ENCODE measurements at places on chromosomes 7 and 10.
A peak's percentile ranks its signal among the peaks of the same experiment; 100 is the strongest.

GRCh38 chr7:137890449-137890921 lies 43.7 kb upstream of the DGKI start:
- DNase-seq, result no peak

DNA sequence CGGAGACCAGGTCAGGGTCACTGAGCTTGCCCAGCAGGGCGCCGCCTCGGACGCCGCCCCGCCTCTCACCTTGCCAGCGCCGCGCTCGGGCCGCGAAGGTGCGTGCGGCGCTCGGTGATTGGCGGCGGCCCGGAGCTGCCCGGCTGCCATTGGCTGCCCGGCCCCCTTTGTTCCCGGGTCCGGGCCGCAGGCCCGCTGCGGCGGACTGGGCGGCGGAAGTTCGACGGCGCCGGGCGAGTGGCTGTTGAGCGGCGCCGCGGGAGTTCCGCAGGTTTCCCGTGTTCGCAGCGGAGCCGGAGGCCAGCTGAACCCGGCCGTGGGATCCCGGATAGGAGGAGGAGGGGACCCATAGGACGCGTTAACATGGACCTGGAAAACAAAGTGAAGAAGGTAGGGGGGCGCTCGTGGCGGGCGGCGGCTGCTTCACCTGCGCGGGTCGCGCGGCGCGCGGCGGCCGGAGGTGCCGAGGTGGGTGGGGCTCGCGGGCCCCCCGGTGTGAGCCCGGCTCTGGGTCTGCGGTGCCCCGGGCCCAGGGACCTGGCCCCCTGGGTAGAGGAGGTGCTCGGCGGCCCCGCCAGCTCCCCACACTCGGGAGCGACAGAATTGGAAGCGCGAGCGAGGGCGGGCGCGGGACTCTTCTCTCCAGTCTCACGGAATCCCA lies at the start of gene TES:
TES (plus strand) TSS at position 195 of the 661 bp plus-strand sequence; CDS start at position 364, 169 bp downstream.
- DNase-seq, result peak; percentile 73

GRCh38 chr7:38671911-38672905 lies 41.0 kb upstream of the AMPH start:
- peak; percentile 44 for DNase-seq

- DNase-seq, result no peak
Measured at GRCh38 chr7:44127161-44127560, 3.8 kb upstream of the POLD2 start.

GRCh38 chr7:1925973-1926907 lies 256.2 kb downstream of the ELFN1 start:
- peak; percentile 44 for DNase-seq

DNA sequence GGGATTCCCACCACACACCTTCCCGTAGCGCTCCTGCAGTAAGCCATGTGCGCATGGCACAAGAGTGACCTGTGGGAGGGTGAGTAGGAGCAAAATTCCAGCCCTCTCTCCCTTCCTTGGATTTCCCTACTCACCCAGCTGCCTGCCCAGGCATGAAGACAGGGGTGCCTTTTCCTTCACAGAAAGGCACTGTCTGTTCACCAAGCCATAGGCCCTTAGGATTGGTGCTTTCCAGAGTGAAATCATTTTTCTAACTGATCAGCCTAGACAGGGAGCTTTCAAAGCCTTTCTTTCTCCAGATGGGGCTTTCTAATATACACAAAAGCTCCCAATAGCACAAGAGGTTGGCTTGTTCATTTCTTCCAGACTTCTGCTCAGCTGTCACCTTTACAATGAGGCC lies 79.7 kb downstream of the CTTNBP2 start:
- DNase-seq, result no peak

- no peak for DNase-seq
Measured at GRCh38 chr10:20993389-20993788, 96.3 kb upstream of the NEBL start.

DNA sequence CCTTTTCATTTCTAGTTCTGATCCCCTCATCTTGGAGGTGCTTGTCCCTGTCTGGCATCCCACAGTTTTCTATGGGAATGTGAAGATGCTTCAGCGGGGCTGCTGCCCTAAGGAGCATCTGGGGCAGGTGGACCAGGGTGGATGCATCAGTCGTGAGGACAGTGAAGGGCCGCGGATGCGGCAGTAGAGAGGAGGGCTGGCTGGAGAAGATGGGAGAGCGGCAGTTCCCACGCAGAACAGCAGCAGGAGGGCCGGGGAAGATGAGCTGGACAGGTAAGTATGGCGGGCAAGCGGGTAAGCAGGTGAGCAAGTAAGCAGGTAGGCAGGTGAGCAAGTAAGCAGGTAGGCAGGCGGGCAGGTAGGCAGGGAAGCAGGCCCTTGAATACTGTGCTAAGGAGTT lies 48.9 kb downstream of the ASB13 start:
- no peak for DNase-seq

GRCh38 chr10:12701696-12702095 lies 299.8 kb downstream of the CCDC3 start:
- DNase-seq, result no peak

- no peak for DNase-seq
Measured at GRCh38 chr10:97140902-97141745, 44.6 kb downstream of the SLIT1 start.

GRCh38 chr10:70053218-70053840 lies 683 bp downstream of the MACROH2A2 start:
- no peak for DNase-seq

DNA sequence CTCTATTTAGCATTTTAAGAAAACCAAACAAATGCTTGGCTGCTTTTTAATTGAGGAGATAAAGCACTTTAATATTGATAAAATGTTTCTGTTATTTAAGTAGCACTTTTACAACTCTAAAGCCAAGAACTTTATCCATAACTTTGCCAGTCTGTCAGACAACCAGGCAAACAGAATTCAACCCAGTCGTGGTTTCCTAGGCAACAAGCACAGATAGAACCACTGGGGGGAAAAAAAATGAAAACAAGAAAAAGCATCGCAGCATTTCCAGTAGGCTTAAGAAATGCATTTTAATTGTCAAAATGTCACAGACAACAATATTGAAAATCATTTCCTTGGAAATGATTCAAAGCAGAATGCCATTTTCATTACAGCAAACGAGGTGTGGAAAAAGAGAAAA lies 323.4 kb downstream of the PARD3 start:
- no peak for DNase-seq

GRCh38 chr10:132233501-132234085 lies 46.8 kb downstream of the DPYSL4 start:
- DNase-seq, result no peak

- DNase-seq, result no peak
Measured at GRCh38 chr7:142760071-142760642, 10.6 kb upstream of the PRSS2 start.

- DNase-seq, result no peak
Measured at GRCh38 chr10:4918236-4918635, 45.0 kb upstream of the AKR1C1 start.

GRCh38 chr10:107727767-107728317 lies 563.3 kb upstream of the SORCS1 start:
- no peak for DNase-seq

- no peak for DNase-seq
Measured at GRCh38 chr7:150947761-150948651, 30.1 kb downstream of the KCNH2 start.

- no peak for DNase-seq
Measured at GRCh38 chr7:115068220-115068619, 146.3 kb downstream of the MDFIC start.

DNA sequence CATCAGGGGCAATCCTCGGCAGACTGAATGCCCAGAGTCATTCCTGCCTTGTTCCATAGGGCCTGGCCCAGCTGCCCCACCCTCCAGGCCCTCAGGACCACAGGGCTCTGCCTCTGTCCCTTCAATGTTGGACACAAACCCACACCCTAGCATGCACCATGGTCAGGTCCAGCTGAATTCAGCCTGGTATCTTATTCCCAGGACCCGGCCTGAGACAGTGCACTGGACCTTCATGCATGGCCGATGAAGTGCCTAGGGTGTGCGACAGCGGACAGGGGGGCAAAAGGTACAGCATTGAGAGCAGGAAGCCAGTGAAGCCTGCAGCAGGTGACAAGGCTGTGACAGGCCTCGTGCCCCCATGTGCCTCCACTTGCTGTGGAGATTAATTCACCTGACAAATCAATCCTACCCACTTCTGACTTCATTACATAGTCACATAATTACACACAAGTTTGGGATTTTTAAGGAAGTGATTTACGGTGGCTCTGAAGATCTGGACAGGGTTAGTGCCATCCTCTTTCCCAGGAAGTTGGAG lies 261.9 kb downstream of the GRID1 start:
- no peak for DNase-seq

- DNase-seq, result no peak
Measured at GRCh38 chr7:109282726-109283125, 713.1 kb downstream of the DNAJB9 start.

DNA sequence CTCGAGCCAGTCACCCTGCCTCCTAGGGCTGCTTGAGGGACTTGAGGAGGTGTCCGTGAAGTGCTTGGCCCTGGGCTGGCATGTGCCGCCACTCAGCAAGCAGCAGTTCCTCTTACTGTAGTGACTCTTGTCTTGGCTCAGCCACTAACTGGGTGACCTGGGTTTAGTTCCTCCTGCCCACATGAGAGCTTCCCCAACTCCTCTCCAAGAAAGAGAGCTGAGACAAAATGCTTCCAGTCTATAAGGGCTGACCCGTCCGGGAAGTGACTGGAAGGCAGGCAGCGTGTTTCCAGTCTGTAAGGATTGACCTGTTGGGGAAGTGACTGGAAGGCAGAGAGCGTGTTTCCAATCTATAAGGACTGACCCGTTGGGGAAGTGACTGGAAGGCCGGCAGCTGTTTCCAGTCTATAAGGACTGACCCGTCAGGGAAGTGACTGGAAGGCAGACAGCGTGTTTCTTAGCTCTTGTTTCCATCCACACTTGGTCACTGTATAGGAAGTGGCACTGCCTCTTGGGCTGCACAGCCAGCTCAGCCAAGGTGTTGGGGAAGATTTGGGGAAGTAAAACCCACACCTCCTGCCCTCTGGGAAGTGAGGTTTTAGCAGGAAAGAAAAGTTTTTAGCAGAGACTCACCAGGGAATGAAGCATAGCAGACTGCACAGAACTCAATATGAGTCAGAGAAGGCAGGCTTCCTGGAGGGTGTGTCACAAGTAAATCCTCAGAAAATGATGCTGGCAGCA lies 53.3 kb upstream of the PPIF start:
- peak; percentile 66 for DNase-seq

DNA sequence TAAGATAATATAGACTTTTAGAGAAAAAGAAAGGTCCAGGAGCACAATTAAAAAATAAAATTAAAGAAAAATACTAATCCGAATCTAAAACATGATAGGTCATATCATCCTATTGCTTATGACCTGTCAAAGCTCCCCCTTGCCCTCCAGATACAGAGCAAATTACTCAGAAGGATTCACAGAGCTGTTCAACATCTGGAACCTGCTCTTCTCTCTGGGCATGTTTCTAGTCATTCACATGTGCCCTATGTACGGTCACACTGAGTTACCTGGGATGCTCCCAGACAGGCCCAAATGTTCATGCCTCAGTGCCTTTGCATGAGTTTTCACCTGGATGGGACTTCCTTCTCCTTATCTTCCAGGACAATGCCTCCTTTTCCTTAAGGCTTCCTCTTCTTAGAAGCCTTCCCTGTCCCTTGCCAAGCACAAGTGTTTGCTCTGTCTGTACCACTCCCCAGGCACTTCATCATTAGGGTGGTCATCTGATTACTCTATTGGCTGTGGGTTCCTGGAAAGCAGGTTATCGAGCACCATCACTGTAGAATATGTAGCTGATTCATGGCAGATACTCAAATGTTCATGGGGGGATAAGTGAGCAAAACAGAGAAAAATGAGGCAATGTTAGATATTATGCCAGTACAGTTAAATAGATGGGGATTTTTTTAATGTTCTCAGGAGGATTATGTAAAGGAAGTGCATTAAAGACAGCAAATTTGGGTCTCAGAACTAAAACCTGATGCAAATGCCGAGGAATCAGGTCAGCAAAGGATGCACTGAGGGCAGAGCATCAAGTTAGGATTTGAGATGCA lies 12.0 kb upstream of the AOAH start:
- no peak for DNase-seq

DNA sequence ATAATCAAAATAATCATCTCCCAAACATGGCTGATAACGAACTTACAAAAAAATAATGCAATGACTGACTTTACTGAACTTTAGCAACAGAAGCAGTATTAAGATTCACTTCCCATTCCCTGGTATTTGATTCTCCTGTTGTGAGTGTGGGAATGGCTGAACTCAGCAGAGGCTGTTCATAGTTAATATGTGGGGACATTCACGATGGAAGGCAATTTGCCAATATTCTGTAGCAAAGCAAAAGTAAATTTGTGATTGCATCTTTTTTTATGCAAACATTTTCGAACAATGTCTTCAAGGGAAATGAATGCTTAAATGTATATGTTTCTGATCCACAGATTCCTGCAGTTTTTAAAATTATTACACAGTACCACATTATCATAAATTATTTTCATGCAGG lies 431.7 kb upstream of the KLF6 start:
- DNase-seq, result no peak

GRCh38 chr7:2723138-2723850 lies 35.3 kb downstream of the AMZ1 start:
- DNase-seq, result no peak

GRCh38 chr10:70956029-70956759 lies 67.8 kb upstream of the PCBD1 start:
- no peak for DNase-seq

GRCh38 chr10:17831896-17832295 lies 22.7 kb downstream of the MRC1 start:
- no peak for DNase-seq

DNA sequence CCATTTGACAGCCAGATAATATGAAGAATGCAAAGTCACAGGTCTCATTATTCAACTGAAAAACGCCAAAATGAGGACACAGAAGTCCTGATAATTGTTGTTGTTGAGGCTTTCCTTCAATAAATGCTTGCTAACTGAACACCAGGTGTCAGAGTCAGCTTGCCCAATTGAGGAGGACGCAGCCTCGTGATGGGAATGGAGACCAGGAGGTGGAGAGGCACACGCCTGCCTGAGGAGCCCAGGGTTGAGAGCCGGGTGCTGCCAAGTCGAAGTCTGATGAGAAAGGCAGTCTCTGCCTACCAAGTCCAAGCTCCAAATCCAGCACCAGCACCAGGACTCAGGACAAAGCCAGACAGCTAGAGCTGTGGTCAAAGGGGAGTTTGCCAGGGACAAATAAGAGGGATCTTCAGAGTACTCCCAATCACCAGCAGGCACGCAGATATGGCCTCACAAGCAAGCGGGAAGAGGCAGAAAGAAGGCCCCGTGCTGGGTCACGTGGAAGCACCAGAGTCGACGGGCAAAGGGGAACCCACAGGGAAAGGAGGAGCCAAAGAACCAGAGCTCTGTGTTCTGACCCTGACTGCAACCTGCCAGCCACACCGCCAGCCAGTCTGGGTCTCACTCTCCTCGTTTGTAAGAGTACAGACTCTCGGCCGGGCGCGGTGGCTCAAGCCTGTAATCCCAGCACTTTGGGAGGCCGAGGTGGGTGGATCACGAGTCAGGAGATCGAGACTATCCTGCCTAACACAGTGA lies 47.6 kb downstream of the VOPP1 start:
- DNase-seq, result no peak

GRCh38 chr7:143239813-143240212 lies 18.0 kb downstream of the TAS2R40 start:
- no peak for DNase-seq

GRCh38 chr7:27221201-27221797 lies 21.3 kb upstream of the EVX1 start:
- no peak for DNase-seq
